ENCODE measurements at places on chromosomes 16 and 17.

- DNase-seq = no peak
Measured at GRCh38 chr16:927406-927805, 43.4 kb downstream of the LMF1 start.

DNA sequence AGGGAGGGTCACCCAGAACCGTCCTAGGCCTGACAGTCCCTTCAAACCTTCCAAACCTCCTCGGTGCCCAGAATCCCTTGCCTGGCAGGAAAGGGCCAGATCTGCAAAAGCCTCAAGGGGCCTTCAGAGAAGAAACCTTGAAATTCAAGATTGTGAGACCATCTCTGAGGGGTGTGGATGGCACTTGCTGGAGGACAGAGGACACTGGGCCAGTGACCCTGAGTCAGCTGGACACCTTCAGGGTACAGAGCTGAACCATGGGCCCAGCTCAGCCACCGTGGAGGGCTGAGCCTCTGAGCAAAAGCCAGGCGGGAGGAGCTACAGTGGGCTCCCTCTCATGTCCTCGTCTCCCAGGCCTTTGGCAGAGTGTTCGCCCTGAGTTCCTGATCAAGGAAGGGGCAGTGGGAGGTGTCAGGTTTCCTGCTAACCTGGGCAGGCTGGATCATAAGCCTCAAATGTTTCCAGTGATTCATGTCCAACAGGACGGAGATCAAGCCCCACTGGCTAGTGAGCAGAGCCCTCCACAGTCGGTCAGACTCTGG is 3.0 kb downstream of the PDILT start:
- no peak for DNase-seq

GRCh38 chr16:49806446-49806845 is 49.5 kb downstream of the ZNF423 start:
- no peak for DNase-seq

- no peak for DNase-seq
Measured at GRCh38 chr16:58638148-58639036, 8.8 kb upstream of the CNOT1 start.

DNA sequence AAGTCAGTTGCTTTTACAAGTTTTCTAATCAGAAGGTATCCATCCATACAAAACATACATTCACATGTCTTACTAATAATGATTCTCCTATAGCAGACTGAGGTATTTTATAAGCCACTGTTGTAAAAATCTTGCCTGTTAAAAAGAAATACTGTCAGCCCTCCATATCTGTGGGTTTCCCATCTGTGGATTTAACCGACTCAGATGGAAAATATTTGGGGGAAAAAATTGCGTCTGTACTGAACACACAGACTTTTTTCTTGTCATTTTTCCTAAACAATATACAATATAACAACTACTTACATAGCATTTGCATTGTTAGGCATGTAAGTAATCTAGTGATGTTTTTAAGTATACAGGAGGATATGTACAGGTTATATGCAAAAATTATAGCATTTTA is 90.4 kb downstream of the PARN start:
- no peak for DNase-seq

- no peak for DNase-seq
Measured at GRCh38 chr17:47998044-47998443, 27.1 kb downstream of the CDK5RAP3 start.

DNA sequence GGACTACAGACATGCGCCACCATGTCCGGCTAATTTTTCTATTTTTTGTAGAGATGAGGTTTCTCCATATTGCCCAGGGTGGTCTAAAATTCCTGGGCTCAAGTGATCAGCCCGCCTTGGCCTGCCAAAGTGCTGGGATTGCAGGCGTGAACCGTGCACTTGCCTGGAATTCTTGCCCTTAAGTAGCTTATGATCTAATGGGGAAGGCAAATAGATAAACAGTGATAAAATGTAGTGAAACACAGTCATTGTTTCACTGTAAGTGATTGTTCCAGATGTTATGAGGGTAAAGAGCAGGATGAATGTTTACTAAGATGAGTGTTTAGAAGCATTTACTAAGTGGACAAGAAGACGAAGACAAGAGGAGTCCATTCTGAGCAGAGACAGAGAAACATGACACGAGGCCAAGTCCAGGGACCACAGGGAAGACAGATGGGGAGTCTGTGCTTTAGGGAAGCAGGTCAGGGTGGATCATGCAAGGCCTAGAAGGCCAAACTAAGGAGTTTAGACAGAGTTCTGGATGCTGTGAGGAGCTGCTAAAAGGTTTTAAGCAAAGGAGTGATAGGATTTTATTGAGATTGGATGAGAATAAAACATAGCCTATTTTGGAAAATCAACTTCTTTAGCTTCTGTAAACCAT is 36.9 kb downstream of the YPEL2 start:
- DNase-seq = no peak

DNA sequence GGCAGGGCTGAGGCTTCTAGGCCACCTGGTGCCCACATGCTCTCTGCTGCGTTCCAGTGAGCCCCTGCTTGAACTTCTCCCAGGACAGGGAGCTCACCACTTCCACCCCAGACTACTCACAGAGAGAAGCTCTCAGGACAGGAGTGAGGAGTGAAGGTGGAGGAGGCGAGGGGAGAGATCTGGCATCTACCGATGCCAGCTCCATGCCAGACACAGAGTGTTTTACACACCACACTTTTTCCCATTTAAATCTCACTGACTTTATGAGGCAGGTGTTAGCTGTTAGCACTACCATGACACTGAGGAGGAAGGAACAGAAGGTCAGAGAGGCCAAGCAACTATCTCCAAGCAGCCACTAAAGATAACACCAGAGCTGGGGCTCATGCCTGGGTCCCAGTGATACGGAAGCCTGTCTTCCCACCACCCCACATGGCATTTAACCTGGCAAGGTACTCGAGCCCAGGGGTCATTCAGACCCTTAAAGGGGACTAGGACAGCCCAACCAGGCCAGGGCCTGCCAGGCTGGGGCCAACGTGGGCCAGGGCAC is 6.8 kb downstream of the FAM83G start:
- no peak for DNase-seq

GRCh38 chr16:75172578-75172977 is 24.3 kb downstream of the ZFP1 start:
- DNase-seq = no peak

DNA sequence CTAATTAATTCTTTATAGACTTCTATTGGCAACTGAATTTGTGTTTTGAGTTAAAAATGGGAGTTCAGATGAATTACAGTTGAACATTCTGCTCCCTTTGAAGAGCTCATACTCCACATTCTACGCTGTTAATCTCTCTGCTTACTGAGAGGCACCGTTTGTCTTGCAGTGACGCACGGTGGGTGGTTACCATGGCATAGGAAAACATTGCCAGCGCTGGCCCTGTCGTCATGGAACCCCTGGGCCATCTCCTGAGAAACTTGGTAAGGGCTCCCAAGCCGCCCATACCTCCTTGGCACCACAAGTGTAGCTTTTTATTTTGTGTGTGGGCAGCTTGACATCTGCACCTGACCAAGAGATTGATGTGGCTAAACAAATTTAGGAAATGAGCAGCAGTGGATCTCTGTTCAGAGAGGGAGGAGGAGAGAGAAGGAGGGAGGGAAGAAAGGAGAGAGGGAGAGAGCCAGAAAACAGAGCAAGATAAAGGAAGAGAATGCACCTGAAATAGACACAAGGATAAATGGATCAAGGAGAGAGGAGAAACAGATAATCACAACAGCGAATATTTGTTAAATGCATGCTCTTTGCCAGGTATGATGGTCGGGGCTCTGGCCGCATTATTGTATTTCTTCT is 398.5 kb downstream of the HAPSTR1 start:
- no peak for DNase-seq

GRCh38 chr17:38898291-38898679 is 27.1 kb upstream of the LASP1NB start:
- no peak for DNase-seq

DNA sequence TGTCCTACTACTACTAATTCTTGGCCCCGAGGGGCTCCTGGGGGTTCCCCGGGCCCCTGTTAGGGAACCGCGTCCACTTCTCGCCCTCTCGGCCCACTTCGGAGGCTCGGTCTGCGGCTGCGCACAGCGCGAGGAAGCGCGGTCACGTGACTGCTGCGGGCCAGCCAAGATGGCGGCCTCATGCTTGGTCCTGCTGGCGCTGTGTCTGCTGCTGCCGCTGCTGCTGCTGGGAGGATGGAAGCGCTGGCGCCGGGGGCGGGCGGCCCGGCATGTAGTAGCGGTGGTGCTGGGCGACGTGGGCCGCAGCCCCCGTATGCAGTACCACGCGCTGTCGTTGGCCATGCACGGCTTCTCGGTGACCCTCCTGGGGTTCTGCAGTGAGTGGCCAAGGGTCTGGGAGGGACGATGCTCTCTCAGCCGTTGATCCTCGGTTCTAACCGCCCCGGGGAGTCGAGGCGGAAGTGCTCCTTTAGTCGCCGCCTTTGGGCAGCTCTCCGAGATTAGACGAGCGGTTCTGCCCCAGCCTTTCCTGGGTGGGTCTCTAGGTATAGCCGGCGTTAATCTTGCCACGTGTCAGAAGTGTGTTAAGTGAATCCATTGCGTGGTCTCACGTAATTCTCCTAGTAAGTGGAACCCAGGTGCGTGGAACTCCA is at the start of gene ALG1:
Gene ALG1, plus strand, starts transcription at position 163 of the 653 bp plus-strand sequence. Its CDS starts 7 bp downstream, at position 170.
- DNase-seq = peak; percentile 70

DNA sequence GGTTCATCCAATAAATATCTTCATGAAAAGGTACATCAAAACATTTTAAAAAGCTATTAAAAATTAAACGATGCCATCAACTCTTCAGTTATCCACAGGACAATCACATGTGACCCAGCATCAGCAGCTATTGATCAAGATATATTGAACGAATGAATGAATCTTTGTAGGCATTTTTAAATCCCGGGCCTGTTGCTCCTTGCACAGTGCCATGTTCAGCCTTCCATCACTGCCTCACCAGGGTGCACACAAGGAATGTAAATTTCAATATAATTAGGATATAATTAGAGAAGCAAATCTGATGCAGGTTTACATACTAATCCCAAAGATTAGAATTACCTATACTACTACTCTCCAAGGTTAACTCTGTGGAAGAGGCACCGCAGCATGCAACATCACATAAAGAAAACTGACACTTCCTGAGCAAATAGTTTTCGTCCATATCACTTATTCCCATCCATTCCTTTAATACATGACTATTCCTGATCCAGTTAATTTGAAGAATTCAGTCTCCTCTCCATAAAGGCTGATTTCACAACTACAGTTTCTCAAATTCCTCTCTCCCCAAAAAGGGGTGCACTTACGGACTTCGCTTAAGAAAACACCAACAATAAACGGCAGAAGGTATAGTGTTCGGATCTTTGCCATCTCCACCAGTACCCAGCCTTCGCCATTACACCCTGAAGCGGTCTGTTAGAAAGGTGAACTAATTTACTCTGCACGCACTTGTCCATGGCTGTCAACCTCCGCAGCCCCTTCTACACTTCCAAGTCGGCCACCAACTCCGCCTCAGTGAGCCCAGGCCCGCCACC is 938 bp downstream of the NCOR1 start:
- DNase-seq = no peak
